ENCODE measurements at places on chromosomes 6 and 20. TPM values are rescaled to one million over a fixed set of nuclear protein-coding genes. Genes with fewer than 3 reads are reported as not detected.

GRCh38 chr6:169326067-169326799 lies 72.6 kb upstream of the THBS2 start:
- DNase-seq, result peak; percentile 68

DNA sequence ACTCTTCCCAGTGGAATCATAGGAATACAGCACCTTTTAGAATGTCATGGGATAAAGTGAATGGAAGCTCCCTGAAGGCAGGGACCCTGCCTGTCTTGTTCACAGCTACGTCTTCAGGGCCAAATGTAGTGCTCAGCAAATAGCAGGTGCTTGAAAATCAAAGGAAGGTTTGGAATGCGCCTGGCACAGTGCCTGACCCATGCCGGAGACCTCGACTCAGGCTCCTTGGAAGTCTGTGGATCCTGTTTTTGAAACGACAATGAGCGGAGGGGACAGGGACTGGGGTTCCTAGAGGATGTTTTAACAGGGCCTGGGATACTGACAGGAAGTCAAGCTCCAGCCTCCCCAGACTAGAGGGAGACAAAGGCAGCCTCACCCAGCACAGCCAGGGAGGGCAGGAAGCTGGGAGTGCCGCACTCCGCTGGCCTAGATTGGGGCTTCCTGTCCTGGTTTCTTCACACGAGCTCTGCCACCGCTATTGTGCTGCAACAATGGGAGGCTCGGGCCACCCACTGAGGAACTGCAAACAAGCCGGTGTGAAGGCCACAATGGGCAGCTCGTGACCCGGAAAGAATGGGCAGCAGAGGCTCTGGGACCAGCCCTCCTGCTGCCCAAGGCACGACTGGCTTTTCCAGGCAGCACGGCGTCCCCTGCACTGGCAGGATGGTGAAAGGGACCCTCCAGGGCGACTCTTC lies 76.7 kb downstream of the PREX1 start:
- DNase-seq, result peak; percentile 60

- no peak for DNase-seq
These were observed 38.9 kb downstream of the PIGU start for GRCh38 chr20:34638039-34638292.

DNA sequence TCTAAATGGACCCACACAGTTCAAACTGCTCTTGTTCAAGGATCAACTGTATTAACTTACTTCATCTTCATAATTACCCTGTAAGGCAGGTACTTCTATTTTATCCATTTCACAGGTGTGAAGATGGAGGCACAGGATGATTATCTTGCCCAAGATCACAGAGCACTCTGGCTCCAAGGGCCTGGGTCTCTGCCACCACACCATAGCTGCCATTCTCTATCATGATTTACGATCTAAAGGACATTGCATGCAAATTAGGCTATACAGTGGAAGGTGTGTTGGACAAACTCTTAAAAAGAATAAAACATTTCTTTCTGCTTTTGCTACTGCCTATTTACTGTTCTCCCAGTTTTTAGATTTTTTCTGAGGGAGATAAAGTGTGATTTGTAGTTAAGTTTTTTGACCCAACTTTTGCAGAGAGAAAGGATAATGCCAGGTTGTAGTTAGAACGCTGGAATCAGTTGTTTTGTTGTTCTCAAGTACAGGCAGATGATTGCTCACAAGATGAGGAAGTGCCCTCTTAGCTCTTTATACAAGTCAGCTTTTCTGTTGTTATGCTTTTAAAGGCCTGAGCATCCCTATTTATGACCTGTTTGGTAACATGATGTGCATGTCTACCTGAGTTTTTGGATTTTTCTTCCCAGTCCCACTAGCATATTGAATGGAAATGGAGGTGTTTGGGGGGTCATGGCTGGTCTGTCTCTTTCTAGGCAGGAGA lies 247.9 kb downstream of the ZFAND3 start:
- no peak for DNase-seq

- no peak for DNase-seq
These were observed 2.7 kb downstream of the CSTF1 start for GRCh38 chr20:56395166-56395565.

- DNase-seq, result no peak
These were observed 237.1 kb upstream of the AFDN start for GRCh38 chr6:167589615-167589940.

GRCh38 chr20:32796981-32797451 lies 22.7 kb upstream of the MAPRE1 start:
- no peak for DNase-seq

- no peak for DNase-seq
These were observed 983 bp upstream of the KCNQ5 start for GRCh38 chr6:72620871-72621290.

DNA sequence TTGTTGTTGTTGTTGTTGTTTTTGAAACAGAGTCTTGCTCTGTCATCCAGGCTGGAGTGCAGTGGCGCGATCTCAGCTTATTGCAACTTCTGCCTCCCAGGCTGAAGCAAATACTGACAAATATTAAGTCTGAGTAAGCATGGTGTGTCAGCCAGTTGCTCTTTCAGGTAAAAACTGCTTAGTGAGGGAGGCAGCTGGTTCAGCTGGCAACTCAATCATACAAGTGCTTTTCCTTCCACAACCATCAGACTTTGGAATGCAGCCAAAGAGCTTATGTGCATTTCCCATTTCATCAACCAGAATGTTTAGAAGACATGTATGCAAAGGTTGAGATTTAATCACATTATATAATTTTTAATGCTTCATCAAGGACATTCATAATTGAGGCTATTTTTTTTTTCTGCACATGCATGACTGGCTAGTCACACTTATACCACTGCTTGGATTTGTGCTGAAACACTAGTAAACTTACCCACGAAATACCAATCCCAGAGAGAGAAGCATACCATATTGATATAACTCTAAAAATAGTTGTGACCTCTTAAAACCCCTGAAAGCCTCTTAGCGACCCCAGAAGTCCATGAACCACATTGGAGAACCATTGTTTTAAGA lies 56.0 kb downstream of the CLIC5 start:
- DNase-seq, result peak; percentile 31

DNA sequence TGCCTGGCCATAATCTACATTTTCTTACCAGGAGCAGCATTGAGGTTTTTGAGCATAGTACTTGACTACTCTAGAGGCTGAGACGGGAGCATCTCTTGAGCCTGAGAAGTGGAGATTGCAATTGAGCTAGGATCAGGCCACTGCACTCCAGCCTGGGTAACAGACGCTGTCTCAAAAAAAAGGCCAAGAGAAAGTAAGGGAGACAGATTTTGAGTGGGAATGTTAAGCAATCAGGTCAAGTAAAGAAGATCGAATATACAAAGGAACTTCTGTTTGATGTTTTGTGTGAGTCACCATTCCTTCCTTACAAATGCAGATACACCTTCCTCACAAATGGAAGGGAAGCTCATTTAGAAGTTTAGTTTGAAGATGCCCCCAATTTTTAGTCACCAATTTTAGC lies 4.4 kb downstream of the PNRC1 start:
- DNase-seq, result no peak

DNA sequence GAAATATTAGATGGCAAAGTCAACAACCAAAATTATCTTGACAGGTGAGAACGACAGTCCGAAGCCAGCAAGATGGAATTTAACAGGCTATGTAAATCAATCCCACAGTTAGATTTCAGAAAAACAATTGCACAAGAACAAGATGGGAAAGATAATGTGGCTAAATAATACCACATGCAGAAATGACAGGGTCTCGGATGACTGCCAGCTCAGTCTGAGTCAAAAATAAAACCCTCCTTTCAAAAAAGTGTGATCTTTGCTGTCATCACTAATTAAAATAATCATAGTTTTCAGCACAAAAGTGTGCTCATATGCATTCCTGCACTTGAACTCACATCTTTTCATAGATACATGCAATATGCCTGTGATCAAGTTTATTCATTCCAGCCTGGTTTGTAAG lies 25.9 kb downstream of the FOXQ1 start:
- no peak for DNase-seq

- peak; percentile 17 for DNase-seq
These were observed 10.1 kb upstream of the HDAC2 start for GRCh38 chr6:113980937-113981554.

GRCh38 chr20:44598423-44599305 lies 16.3 kb downstream of the PKIG start:
- DNase-seq, result no peak

- no peak for DNase-seq
These were observed 13.5 kb upstream of the PNRC1 start for GRCh38 chr6:89066940-89067646.

DNA sequence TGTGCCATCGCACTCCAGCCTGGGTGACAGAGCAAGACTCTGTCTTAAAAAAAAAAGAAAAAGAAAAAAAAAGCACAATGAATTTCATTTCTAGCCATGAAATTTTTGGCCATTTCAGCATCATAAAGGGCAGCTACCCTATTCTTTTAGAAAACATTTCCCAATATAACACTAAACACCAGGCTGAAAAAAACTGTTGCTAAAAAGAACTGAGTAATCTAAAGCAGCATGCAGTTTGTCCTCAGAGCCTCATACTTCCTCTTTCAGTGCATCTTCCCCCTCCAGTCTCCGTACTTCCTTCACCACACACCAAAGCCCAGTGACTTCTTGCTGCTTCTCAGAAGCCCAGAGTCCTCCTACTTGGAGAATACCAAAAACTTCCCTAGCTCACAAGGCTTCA lies 5.6 kb upstream of the IFNGR1 start:
- DNase-seq, result no peak

- no peak for DNase-seq
These were observed 61.4 kb downstream of the LY86 start for GRCh38 chr6:6649824-6650349.

DNA sequence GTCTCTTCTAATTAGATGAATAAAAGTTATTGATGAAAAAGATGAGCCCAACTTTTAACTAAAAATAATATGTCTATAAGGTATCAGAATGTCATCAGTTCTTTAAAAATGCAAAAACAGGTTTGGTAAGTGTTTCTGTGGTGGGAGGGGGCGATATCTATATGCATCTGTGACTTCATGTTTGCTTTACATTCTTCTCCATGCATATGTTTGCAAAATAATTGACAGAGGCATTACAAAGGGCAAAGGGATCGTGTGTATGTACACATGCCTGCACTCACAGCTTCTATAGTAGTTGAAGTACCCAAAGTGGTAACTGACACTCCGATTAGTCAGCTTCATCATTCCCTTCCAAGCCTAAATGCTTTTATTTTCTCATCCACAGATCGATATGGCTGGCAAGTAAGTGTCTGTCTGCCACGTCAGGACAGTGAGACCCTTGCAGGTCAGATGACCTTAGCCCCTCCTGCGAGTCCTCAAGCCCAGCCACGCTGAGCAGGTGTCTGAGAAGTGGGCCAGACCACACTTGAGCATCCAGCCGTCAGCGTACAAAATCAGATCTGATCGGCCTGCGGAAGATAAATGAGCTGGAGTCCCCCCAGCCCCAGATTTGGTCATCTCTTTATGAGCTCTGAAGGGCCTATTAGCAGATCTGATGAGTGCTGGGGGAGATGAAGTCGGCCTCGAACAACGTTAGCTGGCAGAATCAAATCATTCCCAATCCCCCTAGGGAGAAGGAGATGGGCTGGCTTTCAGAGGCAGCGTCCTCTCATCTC lies 369.1 kb downstream of the MAFB start:
- DNase-seq, result no peak

- no peak for DNase-seq
These were observed 99.7 kb downstream of the EYA2 start for GRCh38 chr20:46994341-46994740.

GRCh38 chr6:53701333-53702218 lies 36.0 kb upstream of the KLHL31 start:
- DNase-seq, result no peak

- DNase-seq, result no peak
These were observed 969.1 kb upstream of the DEFB115 start for GRCh38 chr20:30288346-30288745.

- no peak for DNase-seq
These were observed 131.4 kb upstream of the SLC2A12 start for GRCh38 chr6:134183844-134184243.

DNA sequence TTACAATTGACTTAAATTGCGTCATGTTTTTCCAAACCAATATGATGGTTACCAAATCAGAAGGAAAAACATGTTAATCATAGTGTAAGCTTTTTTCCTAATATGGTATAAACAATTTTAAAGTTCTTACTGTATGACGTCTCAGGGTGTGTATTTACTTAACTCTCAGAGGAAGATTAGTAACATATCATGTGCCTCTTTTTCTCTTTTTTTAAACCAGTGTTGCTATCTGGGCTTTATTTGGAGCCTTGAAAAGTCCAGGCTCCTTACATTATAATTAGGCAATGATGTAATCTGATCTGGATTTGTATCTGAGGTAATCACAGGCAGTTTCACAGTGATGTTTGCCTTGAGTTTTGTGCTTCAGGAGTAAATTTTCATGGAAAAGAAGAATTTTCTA lies 20.4 kb upstream of the RAB23 start:
- DNase-seq, result no peak

- no peak for DNase-seq
These were observed 46.0 kb upstream of the HINT3 start for GRCh38 chr6:125910527-125910926.

- DNase-seq, result no peak
These were observed 24.1 kb upstream of the HINT3 start for GRCh38 chr6:125932451-125932795.

COL21A1 gene
- polyA plus RNA-seq, result 148 TPM

AHCY gene
- 105 TPM for polyA plus RNA-seq

KCNS1 gene
- polyA plus RNA-seq, result 0.06 TPM

NKX2-2 gene
- polyA plus RNA-seq, result 0.14 TPM

TPX2 gene
- polyA plus RNA-seq, result 66.2 TPM

ZNF831 gene
- polyA plus RNA-seq, result 0.13 TPM

BACH2 gene
- polyA plus RNA-seq, result 7.3 TPM

FAM83C gene
- not detected for polyA plus RNA-seq

MPC1 gene
- polyA plus RNA-seq, result 46.9 TPM

GJA1 gene
- 121 TPM for polyA plus RNA-seq
